Fibroblast of skin of right biceps (primary cell): ENCODE measurements at places on chromosomes 3 and 15.

GRCh38 chr3:137194301-137194700, 236.5 kb downstream of the IL20RB start:
- DNase-seq: no peak

DNA sequence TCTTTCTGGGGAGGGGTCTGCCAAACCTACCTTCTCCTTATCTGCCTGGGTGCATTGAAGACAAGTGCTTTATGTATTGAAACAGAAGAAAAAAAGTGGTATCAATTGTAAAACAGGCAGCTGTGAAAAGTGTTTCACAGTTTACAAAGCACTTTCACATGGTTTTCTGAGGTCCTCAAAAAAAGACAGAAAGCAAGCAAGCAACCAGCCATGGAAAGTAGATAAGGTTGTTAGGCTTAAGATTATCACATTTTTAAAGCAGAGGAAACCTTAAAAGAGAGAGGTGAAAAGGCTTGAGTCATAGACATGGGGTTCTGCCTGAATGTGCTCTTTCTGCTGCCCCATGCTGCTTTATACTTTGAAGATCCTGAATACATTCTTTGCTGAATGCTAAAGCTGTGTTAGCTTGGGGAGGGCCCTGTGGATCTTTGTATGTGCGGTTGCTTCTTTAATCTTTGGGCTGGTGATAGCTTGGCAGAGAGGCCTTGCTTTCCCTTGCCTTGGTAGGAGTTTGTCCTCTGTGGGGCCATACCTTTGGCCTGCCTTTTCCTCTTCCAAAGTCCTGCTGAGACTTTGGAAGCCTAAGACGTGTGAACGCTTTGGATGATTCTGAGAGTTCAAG, 2.6 kb downstream of the SMAD3 start:
- DNase-seq: no peak

DNA sequence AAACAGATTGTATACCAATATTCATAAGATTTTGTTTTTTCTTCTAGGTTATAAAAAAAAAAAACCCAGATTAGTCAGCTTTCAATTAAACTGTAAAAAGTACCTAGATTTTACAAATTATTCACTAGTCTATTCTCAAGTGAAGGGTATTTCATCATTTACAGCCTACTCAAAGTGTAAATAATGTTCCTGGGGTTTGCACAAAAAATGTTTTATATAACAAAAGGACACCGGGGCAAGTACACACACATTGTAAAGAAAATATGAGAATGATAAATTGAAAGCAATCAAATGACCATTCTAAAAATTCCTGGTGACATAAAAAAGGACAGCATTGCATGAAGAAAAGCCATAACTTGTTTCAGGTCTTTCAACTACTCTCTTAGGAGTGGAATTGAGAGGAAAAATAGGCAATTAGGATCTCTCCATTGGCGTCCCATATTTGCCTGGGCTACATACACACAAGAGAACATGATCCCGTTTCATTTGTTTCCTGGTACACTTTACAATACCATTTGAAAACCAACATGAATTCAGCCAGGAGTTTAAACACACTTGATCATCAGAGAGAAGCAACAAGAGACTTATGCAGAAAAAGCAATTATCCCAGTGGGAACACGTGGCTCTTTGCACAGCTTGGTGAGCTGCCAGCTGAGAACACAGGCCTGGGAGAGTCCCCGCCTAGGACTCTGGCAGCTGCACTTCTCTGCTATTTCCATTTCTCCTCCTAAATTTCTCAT, 1039.2 kb downstream of the ROBO1 start:
- DNase-seq: peak; percentile 59

DNA sequence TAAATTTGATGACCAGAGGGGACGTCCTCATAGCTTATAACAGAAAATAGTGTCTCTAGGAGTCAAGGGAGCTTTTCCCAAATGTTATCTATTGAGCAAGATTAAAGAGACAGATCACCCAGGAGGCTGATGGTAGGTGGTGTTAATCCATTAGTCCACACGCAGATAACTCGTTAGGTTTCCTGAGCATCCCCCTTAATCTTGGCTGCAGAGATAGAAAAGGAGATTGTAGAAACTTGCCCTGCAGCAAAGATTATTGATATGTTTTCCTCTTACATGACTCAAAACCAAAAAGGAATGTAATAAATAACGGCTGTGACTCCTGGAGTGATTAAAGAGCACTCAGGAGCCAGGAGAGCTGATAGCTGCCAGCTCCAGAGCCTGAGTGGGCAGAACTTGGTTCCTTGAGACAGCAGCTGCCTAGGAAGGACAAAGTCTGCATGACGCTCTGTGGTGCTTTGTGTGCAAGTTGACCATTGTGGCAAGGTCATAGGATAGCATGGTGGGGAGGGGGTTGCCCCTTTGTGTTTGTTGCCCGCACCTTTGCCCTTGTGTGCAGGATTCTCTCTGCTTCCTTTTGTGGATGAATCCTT, 234.8 kb downstream of the PTPRG start:
- DNase-seq: no peak

DNA sequence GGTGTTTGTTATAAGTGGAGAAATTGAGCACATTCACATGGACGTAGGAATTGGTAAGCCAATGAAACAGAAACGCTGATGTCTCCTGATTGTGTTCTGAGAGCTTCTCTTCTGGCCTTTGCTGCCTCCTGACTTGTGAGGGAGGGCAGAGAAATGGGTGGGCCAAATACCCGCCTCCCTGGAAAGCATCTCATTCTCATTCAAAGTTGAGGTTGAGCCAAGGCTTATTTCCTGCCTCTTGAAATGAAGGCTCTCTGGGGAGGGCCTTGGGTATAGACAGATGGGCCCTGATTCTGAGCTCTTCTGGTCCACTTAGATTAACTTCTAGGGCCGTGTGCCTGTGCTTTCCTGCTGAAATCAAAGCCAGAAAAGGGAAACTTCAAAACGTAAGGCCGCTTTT, 57.4 kb upstream of the MYZAP start:
- no peak for DNase-seq

DNA sequence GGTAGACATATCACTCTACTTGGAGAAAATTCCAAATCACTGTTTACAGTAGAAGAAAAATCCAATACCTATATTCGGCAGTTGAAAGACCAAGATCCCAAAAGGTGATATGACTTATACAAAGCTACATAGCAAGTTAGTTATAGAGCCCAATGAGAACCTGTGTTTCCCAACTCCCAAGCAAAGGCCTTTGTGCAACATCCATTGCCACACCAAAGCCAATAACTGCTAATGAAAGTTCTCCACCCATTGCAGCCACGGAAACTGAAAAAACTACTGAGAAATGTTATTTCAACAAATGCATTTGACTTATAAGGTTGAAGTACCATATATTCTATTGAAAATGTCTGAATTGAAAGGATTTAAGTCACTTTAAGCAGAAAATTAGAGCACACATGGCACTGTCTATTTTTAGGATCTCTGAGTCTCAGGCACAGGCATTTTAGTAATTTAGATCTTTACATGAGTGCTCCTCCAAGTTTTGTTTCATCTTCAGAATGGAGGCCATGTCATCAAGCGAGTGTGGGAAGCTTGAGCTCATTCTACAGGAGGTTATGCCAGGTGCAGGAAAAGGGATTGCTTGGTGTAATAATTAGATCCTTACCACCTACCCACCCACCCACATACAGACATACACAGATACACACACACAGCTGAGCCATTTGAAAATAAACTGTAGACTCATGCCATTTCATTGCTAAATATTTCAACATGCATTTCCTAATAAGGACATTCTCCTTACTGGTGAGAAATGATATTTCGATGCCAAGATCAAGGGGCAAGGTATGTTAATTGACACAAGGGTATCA, 19.7 kb upstream of the ANO10 start:
- DNase-seq: peak; percentile 34

- DNase-seq: no peak
These were observed 155.4 kb downstream of the ZMAT3 start for GRCh38 chr3:178916223-178916622.

- DNase-seq: no peak
These were observed 169.3 kb downstream of the ADAMTS17 start for GRCh38 chr15:100172356-100173024.

DNA sequence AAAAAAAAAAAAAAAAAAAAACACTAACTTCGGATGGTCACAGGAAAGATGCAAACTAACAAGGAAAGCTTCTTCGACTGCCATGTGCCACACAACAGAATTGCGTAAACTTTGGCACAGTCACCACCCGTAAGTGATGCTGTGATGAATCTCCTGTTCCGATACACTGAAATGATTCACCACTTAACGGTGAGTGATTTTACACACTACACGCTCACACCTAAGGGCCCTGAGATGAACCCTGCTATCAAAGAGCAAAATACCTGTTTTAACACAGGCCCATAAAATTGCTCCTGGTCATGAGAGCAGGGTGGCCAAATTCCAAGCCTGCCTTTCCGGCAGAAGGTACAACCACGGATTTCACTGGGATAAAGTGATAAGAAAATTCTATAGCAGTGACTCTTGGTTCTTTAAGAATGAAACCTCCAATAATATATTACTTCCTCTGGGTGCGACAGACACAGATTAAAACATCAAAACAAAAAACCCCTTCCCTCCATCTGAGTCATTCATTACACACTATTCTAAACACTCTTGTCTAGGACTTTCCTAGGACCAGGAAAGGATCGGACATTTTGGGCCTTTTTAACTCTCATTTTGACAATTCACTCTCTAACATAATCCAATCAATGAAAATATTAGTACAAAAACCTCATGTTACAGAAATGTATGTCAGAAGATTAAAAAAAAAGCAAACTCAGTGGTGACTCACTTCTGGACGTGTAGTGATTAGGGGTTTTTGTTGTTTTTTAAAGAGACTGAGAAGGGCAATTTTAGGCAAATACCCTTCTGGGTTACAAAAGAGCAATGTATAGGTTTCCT, 28.3 kb downstream of the LRIG1 start:
- DNase-seq: peak; percentile 80

DNA sequence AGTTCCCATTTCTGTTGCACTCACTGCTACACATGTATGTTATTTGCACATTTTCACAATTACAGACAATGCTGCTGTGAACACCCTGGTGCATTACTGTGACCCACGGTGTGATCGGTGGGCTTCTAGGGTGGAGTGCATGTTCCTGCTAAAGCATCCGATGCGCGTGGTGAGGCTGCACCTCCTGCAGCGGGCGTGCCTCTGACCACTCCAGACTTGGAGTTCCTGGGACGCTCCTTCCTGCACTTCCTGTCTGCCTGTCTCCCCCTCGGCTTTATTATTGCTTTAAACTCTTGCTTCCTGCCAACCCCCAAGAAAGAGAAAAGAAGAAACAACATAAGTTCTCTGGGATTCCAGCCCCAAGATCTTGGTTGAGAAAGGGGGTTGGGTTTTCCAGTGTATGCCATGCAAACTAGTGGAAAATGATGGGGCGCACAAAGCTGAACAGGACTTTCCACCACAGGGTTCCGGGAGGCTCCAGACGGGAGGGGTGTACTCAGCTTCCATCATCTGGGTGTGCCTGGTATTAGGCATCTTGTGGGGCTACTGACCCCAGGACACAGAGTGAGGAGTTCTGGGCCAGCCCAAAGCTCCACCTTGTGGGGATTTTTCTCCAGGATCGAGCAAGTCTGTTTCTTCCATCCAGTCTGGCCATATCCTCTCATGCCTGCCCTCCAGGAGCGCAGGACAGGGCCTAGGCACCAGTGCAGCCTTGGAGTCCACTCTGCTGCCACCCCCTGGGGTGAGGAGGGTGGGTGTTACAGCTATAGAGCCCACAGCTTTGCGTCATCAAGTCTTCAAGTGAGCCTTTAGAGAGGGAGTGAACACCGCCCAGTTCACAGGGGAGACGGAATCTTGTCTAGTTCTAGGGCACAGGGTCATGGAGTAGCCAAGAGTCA, 11.2 kb downstream of the RPL32 start:
- no peak for DNase-seq

DNA sequence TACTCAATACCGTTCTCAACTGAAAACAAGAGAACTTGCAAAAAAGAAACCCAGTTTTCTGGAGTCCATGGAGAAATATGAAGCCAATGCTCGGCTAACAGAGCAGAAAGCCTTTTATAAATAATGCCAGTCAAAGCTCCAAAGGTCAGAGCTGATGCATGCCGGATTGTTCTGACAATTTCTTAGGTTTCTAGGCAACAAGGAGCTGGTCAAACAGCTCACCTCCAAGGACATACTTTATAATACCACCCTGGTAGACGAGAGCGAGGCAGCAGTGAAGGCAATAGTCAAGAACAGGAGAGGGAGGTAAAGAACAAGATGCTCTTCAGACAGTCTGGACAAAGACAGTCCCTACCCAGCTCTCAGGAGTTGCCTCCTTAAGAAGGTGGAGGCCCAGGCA, 111.1 kb downstream of the UBE3A start:
- no peak for DNase-seq

DNA sequence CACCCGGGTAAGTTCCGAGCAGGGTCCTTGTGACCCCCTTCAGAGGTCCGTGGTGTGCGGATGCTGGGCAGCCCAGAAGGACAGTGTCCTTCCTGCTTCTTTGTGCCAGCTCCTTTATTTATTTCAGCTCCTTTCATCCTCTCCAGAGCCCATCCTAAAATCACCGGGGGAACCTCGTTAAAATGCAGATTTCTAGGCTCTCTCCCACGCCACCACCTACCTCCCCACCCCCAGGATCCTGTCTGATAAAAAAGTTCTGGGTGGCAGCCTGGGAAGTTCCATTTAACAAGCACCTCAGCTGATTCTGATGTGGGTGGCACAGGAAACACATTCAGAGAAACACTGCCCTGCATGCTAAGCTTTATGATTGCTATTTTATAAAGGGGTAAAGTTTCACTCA, 12.5 kb upstream of the IGF1R start:
- no peak for DNase-seq

DNA sequence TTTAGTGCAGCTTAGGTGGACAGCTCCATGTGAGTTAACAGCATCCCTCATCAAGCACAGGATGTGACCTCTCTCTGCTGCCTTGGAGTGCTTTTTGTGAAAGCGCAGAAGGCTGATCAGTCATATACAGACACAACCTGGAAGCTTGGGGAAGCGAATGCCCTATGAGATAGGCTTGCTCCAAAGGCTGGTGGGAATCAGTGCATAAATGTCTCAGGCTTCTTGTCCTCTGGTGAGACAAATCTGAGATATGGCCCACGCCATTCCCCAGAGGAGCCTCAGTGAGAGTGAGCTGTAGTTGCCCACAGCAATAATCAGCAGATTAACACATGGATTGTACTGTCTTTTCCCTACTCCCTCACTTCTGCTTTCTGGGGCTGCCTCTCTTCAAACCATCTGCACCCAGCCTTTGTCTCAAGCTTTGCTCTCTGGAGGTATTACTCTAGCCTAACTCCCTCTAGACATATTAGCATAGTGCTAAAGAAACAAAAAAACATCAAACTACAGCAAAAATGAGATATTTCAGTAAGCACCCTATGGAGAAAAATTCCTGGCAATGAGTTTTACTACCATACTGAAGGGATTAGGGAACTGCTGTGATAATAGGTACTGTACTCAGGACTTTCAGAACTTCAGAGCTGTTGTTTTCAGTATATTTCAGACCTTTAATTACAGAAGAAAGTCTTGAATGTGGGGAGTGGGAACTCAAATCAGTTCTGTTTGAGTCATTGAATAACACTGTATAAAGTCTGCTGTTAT, 113.7 kb downstream of the OXSM start:
- no peak for DNase-seq

- peak; percentile 67 for DNase-seq
These were observed 183.9 kb downstream of the TPRG1 start for GRCh38 chr3:189355481-189356201.

GRCh38 chr15:73079565-73079964, 27.3 kb downstream of the NEO1 start:
- DNase-seq: no peak
